Stomach (tissue), 19 donors: ENCODE measurements at places on chromosomes 16 and 17. TPM values are rescaled to one million over a fixed set of nuclear protein-coding genes. Genes with fewer than 3 reads are reported as not detected.

Gene KRTAP16-1
- not detected for polyA plus RNA-seq

GRCh38 chr17:70558821-70559220 is 389.5 kb downstream of the KCNJ2 start:
- H3K4me3 ChIP-seq, result no peak overlapping the region
- no peaks in the 10 kb centered on the region for H3K4me1 ChIP-seq
- H3K36me3 ChIP-seq, result no peaks in the 10 kb centered on the region
- H3K27ac ChIP-seq, result no peak overlapping the region
- DNase-seq, result no peak
- H3K27me3 ChIP-seq, result no peaks in the 10 kb centered on the region

Gene PDILT
- polyA plus RNA-seq, result 72.7 TPM

GRCh38 chr16:54930869-54931119 is 129 bp downstream of the IRX5 start:
- peak overlapping the region; percentile 61 for H3K4me3 ChIP-seq
- H3K4me1 ChIP-seq, result peaks cover 18% of the 10 kb centered on the region
- H3K36me3 ChIP-seq, result no peaks in the 10 kb centered on the region
- no peak for DNase-seq
- H3K27me3 ChIP-seq, result peaks cover 100% of the 10 kb centered on the region
- peak overlapping the region; percentile 97 for H3K27ac ChIP-seq

DNA sequence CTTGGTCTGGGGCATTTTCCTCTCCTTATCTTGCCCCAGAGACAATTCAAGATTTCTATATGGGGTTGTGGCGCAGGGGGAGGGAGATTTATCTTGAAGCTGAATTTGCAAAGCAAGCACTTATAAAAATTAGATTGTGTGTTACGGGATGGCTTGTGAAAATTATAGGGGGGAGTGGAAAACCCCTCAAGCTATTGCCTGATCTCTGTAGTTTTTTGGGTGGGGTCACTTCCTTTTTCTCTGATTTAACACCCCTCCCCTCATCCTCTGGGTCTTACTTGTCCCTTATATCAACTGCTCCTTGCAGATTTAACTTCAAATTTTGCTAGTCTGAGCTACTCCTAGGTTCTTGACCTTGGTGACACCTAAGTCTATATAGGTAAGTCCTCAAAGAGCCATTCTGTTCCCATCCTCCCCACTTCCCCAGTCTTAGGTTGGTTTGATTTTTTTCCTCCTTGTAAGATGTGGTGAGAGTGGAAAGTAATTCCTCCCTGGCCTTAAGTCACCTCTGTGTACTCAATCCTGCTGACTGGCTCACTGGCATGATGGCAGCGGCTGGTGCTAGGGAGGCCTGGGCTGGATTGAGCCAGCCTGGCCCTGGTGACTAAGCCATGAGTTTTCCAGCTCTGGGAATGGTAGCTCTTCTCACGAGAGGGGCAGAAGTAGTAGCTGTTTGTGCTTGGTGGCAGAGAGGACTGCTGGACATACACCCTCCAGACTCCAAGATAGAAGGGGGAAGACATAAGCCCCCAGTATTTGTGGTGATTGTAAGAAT is 2.3 kb downstream of the ARL4D start:
- peaks cover 46% of the 10 kb centered on the region for H3K4me1 ChIP-seq
- no peaks in the 10 kb centered on the region for H3K36me3 ChIP-seq
- peak overlapping the region; percentile 93 for H3K27ac ChIP-seq

GRCh38 chr16:14357328-14357727 is 272.7 kb downstream of the PARN start:
- DNase-seq, result no peak
- H3K27me3 ChIP-seq, result no peaks in the 10 kb centered on the region
- no peaks in the 10 kb centered on the region for H3K4me1 ChIP-seq
- H3K36me3 ChIP-seq, result no peaks in the 10 kb centered on the region
- H3K4me3 ChIP-seq, result no peak overlapping the region
